ENCODE measurements at places on chromosomes 11 and 22.

GRCh38 chr11:35275786-35276170, 136.8 kb downstream of the CD44 start:
- no peak for DNase-seq

DNA sequence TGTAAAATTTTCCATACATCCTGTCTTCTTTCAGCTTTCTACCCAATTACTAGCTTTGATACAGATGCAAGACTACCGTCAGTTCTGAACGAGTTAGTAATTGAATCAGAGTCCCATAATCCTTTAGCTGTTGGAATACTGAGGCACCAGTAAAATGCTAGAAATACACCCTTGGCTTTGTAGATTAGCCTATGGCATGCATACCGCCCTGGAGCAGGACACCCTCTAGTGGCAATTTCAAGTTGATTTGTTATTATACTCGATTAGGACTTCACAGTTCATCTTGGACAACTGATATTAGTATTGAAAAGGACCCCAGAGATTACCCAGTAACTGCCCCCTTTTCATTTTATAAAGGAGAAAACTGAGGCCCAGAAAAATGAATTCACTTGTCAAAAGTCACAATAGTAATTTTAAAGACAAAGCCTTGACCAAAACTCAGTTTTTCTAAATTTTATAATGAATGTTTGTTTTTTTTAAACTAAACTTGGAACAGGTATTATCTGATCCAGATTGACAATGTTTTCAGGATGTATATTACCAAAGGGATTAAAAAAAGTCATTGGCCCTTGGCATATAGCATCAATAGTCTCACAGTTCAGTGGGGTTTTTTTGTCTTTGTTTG, 72.6 kb downstream of the HIPK3 start:
- peak; percentile 60 for DNase-seq

DNA sequence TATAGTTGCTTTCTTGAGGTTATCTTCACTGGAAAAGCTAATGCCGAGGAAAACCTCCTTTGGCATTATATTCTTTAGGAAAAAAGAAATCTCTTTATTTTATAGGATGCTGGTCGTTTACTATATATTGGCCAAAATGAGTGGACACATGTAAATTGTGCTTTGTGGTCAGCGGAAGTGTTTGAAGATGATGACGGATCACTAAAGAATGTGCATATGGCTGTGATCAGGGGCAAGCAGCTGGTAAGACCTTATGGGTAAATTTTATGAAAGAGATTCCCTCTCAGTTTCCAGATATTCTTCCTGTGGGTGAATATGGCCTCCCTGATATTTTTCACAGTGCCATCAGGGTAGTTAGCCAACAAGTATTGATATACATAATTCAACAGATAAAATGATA, 29.4 kb upstream of the TTC36 start:
- no peak for DNase-seq

- DNase-seq, result no peak
Measured at GRCh38 chr11:12538889-12539421, 135.3 kb upstream of the TEAD1 start.

DNA sequence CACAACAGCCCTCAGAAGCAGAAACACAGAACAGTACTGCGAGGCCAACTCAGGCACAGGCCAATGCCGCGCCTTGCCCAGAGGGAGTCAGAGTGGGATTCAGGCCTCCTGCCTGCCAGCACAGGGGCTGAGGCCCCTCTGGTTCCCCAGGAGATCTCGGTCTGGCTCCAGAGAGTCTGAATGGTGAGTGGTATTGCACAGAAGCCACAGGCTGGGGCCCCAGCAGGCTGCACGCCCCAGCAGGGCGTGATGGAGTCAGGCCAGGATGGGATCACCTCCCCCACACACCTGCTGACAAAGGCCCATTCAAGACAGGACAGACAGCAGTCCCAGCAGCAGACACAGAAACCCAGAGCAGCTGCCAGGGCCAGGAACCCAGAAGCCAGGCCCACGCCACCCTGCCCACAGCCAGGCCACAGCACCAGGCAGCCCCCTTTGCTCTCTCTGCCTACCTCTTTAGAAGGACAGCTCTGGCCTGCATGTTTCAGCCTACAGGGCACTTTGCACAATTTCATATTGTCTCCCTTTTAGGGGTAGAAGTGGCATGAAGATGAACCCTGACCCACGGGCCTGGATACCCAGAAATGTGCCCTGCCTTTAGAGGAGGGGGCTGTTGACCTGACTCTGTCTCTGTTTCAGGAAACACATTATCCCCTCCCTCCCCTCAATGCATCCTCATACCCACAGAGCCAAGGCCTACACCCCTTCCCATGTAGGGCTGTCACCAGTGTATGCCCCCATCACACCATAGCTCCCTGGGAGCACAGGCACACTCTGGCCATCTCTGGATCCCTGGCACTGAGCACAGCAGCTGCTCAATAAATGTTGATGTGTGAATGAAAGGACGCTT, 6.1 kb downstream of the FXYD6 start:
- DNase-seq, result no peak

- DNase-seq, result no peak
Measured at GRCh38 chr11:8192896-8193209, 24.0 kb upstream of the RIC3 start.

DNA sequence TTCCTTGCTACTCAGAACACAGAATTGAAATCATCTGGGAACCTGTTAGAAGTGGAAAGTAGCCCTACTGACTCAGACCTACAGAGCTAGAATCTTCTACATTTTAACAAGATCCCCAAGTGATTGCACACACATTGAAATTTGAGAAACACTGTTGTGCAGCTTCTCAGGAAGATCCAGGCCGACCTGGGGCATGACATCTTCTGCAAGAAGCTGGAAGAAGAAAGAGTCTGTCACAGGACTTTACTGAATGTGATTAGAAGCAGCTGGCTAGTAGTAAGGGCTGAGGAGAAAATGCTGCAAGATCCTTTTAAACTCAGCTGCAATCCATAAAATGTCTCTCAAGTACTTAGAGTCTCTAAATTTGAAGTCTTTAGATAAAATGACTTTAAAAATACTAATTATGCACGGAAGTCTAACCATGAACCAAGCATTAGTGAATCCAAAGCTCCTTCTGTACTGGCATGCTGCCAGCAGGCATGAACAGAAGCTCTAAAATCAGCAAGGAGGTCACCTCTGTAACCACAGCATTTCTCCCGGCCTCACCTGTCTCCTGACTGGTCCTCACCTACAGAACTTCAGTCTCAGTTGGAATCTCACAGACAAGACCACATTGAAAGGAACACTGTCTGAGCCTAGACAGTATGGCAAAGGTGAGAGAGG, 85.0 kb downstream of the SERGEF start:
- peak; percentile 35 for DNase-seq

DNA sequence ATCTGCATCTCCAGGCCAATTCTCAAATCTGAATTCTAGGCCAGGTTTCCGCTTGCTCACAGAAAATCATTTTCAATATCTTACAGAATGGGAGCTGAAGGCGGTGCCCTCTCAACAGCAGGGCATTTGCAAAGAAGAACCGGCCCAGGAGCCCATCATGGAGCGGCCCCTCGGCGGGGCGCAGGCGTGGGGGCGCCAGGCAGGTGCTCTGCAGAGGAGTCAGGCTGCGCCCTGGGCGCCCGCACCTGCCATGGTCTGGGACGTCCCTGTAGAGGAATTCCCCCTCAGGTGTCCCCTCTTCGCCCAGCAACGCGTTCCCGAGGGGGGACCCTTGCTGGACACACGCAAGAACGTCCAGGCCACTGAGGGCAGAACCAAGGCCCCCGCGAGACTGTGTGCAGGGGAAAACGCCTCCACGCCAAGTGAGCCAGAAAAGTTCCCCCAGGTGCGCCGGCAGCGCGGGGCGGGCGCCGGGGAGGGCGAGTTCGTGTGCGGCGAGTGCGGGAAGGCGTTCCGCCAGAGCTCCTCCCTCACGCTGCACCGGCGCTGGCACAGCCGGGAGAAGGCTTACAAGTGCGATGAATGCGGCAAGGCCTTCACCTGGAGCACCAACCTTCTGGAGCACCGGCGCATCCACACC, 11.5 kb downstream of the ZNF74 start:
- DNase-seq, result no peak

DNA sequence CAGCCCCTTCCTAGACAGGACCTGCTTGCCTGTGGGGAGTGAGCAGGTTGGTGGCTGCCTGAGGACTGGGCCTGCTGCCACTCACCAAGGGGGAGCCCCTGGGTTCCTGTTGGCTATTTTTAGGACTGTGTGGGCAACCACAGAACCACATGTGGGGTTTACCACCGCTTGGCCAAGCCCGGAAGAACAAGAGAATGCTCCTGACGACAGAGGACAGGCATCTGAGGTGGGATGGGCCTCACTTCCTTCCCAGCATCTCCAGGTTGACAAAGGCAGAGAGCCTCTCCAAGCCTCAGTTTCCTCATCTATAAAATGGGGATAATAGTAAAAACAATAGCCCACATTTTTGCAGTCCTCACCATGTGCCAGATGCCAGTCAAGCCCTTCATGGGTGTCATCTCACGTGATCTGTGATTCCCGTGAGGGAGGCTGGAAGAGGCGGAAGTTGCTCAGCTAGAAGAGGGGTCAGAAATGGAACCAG, 43.6 kb downstream of the LRRC32 start:
- DNase-seq, result peak; percentile 60

DNA sequence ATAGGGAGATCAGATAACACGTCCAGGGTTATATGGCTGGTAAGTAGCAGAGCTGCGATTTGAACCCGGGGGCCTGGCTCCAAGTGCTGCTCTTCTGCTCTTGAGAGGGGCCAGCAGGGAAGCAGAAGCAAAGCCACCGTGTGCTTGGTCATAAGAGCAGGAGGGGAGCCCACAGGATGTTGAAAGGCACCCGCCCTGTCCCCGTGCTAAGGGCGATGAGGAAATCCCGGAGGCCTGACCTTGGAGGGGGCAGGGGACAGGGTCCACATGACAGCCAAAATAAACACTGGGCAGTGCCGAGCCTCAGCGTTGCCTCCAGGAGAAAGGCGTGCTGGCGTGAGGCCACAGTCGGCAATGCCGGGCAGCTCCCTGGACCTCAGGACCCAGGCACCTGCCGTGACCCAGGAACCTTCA, 28.8 kb downstream of the TOM1 start:
- no peak for DNase-seq

DNA sequence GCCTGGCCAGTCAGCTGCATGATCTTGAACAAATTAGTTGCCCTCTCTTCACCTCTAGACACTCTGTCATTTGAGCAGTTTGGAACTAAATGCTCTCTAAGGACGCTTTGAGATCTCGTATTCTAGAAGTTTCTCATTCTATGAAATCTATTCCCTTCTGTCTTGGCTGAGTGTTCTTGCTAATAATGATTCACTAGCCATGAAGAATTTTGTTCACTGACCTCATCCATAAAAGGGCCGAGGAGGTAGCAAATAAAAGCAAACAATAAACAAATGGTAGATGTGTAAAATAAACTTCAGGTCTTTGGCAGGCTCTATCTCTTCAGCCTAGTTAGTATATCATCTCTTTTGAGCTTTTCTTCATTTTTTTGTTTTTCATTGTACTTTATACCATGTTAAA, 76.6 kb downstream of the USP35 start:
- DNase-seq, result peak; percentile 16

DNA sequence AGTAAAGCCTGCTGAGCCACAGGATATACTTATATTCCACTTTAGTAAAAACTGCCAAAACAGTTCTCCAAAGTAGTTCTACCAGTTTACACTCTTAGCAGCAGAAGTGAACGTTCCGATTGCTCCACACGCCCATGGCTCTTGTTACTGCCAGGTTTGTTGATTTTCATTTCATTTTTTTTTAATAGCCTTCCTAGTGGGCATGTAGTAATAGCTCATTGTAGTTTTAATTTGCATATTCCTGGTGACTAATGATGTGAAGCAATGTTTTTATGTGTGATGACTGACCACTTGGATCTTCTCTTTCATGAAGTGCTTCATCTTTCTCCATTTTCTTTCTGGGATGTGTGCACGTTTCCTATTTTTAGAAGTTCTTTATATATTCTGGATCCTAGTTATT, 4.8 kb upstream of the C11orf97 start:
- no peak for DNase-seq

GRCh38 chr11:44372989-44373388, 63.0 kb upstream of the ALX4 start:
- no peak for DNase-seq

- DNase-seq, result peak; percentile 56
Measured at GRCh38 chr11:75668451-75669297, at the start of gene MAP6. TSS of gene MAP6 (minus strand) at chr11:75669038. CDS start at chr11:75668369, 669 bp downstream.

DNA sequence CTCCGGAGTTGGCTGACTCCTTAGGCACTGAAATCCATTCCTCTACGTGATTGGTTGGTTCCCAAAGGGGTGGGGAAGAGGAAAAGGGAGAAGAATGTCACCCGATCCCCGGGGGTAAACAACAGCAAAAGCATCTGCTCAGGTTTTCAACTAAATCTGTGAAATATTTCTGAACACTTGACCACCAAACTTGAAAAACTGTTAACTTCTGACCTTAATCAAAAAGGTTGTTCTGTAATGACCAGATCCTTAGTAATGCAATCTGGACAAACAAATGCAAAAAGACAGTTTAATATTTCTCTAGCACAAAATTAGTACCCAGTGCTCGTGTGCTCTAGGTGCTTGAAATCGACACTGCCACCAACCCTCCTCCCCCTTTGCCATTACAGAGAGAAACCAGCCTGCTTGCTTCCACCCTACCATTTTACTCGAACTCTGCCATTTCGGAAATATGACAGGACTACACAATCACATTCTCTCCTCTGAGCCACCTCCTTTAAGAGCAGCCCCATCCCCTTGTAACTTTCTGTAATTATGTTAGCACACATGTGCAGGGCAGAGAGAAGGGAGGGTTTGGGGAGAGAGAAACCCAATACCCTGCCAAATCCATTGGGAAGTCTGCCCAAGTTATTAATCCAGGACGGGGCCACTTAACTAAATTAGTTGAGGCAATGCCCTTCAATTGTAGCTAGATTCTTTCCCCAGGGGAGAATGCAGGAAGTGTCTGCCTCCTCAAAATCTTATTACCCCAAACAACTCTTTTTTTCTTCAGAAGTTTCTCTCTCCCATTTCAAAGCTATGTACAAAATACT, 113.8 kb downstream of the RBFOX2 start:
- DNase-seq, result peak; percentile 87

- DNase-seq, result no peak
Measured at GRCh38 chr22:37312549-37313183, 30.4 kb downstream of the CYTH4 start.

DNA sequence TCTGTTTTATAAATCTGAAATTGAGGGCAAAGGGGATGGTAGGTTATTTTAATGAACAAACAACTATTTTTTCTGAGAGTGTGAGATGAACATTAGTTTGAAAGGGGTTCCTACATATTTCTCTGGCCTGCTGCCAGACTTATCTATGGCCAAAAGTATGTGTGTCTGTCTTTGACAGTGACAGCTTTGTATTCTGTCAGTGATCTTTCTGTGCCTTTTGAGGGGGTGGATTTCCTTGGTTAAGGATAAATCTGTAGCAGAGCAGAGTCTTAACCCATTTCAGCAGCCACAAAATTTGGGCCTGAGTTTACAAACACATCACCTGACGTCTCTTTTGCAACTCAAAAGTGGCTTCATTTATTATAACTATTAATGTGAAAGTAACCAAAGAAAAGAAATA, 30.9 kb downstream of the ZFTA start:
- DNase-seq, result no peak

GRCh38 chr11:88523386-88524071, 186.0 kb upstream of the CTSC start:
- peak; percentile 32 for DNase-seq

GRCh38 chr22:48711669-48712068, 1116.0 kb downstream of the BRD1 start:
- DNase-seq, result no peak

GRCh38 chr22:27461470-27461869, 340.1 kb downstream of the MN1 start:
- peak; percentile 89 for DNase-seq
